ENCODE measurements at places on chromosomes 2 and 18. TPM values are rescaled to one million over a fixed set of nuclear protein-coding genes. Genes with fewer than 3 reads are reported as not detected.

DNA sequence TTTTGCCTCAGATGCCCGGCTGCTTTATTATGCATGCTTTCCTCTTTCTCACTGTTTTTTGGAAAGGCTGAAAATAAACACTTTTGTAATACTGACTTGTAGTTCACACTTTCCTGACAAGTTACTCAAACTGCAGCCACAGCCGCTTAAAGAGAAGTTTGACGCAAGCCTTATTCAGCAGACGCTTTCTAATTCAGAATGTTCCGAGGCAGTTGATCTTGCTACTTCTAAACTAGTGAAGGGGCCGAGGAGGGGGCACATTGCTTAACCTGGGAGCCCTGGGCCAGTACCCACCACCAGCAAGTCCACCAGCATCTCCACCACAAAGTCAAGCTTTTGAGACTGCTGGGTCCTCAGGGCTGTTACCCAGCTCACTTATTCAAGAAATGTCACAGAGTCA is 71.8 kb upstream of the SPRED2 start:
- no peak for DNase-seq

DNA sequence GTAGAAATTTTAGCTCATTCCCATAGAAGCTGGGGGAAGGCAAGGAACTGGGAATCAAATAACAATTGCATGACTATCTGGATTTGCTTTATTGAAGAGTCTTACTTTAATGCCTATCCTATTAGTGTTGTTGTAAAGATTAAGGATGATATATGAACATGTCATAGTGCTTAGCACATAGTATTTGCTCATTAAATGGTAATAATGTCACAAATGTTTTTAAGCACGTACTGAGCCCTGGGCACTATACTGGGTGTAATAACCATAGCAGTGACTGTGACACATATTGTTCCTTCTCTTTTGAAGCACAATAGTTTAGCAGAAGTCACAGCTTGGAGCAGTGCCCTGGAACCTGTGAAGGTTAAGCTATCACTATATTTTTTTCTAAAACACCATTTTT is 47.2 kb upstream of the DTNB start:
- no peak for DNase-seq

The LOXL3 gene
- total RNA-seq = 0.32 TPM

DNA sequence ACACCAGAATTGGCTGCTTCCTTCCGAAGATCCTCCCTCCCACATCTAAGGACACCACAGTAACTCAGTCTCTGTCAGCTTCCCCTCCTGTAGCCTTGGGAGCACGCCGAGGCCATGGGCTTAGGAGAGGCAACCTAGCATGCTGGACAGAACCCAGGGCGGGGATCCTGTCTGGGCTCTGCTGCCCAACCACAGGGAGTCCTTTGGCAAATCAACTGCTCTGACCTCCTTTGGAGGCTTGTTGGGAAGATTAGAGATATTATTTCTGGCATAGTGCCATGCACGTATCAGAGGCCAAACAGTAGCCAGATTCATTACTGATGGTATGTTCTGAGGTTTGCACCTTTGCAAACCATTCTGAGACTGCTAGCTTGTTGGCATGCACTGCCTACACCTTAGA is 262.7 kb upstream of the EPAS1 start:
- DNase-seq = no peak

The MYO1B gene
- total RNA-seq = 1.3 TPM

DNA sequence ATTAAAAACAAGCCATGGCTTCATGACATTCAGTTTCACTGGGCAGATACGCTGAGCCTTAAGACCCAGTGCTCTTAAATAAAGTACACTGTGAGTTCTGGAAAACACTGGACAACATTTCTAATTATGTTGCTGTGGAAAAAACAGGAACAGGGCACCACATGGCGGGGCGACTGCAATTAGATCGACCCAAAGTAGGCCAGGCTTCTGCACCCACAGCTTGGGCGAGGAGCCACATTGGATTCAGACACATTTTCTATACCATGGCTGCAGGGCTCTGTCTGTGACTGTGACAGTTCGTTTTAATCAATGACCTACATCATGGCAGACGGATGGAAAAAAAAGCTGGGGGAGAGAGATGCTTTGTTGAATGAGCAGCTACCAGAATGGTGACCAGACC is 227.2 kb upstream of the HS6ST1 start:
- no peak for DNase-seq

- no peak for DNase-seq
Measured at GRCh38 chr2:33086400-33087015, 139.8 kb downstream of the LTBP1 start.

The GATA6 gene
- 0.32 TPM for total RNA-seq

The TLX2 gene
- not detected for total RNA-seq

GRCh38 chr2:9758741-9759140 is 84.5 kb upstream of the TAF1B start:
- no peak for DNase-seq

- DNase-seq = no peak
Measured at GRCh38 chr2:118539290-118539689, 308.2 kb downstream of the EN1 start.

DNA sequence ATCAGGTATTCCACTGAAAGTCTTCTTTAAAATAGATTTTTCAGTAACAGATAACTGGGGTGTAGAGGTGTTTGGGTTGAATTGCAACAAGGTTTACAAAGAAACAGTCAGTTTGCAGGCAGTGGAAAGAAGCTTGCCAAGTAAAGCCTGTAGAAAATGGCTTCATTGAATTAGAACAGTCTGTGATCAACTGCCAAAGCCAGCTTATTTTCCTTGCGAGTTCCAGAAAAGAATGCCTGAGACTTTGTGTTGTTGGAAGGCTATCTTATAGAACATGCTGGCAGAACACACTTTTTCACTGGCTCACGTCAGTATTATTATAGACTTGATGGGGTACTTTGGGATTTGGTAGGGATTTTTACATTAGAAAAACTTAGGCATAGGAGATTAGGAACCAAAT is 601.0 kb downstream of the XIRP2 start:
- no peak for DNase-seq

- DNase-seq = no peak
Measured at GRCh38 chr18:10453806-10454680, at the start of gene APCDD1. APCDD1 (plus strand) TSS chr18:10454635; CDS start chr18:10454982, 347 bp downstream.

DNA sequence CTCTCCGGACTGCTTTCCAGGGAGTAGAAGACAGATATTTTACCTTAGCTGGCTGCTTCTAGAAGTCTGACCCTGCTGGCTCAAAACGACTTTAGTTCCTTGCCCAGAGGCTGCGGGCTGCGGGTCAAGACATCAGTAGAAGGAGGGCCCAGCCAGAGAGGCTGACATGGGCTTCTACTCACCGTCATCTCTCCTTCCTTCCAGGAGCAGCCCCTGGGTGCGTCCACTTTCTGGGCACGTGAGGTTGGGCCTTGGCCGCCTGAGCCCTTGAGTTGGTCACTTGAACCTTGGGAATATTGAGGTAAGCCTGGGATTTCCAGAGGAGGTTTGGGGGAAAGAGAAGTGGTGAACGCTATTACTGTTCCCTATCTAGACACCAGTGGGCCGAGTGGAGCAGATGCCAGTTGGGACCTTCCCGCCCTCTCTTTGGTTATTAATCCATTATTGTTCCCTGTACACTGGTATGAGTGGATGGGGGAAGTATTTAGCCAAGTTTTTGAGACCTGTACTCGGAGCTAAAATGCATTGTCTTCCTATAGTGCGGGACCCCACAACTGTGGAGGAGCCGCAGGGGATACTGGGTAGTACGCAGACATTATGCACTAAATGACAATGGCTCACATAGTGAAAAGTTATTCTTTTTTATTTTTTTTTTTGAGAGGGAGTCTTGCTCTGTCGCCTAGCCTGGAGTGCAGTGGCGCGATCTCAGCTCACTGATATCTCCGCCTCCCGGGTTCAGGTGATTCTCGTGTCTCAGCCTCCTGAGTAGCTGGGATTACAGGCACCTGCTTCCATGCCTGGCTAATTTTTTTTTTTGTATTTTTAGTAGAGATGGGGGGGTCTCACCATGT is 26.3 kb upstream of the CASP8 start:
- DNase-seq = no peak

The ZNF892 gene
- total RNA-seq = 2.7 TPM

GRCh38 chr2:169815849-169816248 is 8.9 kb downstream of the METTL5 start:
- no peak for DNase-seq

The SEPTIN10 gene
- 2.2 TPM for total RNA-seq

- no peak for DNase-seq
Measured at GRCh38 chr2:14951569-14952285, 319.2 kb downstream of the LRATD1 start.

GRCh38 chr2:121220995-121221394 is 64.0 kb downstream of the TFCP2L1 start:
- no peak for DNase-seq

DNA sequence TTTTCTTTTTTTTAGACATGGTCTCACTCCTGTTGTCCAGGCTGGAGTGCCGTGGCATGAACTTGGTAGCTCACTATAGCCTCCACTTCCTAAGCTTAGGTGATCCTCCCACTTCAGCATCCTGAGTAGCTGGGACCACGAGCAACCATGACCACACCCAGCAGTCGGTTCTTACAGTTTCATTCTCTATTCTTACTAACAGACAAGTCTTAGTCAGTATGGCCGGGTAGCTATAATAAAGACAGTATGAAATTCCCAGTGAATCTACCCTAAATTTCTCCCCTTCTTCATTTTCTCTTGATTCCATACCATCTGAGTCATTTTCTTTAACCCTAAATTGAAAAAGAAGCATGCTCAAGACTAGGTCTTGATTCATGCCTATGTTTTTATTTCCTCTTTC is 775.3 kb upstream of the NRXN1 start:
- no peak for DNase-seq

- DNase-seq = no peak
Measured at GRCh38 chr2:100270381-100271146, 51.7 kb downstream of the LONRF2 start.

DNA sequence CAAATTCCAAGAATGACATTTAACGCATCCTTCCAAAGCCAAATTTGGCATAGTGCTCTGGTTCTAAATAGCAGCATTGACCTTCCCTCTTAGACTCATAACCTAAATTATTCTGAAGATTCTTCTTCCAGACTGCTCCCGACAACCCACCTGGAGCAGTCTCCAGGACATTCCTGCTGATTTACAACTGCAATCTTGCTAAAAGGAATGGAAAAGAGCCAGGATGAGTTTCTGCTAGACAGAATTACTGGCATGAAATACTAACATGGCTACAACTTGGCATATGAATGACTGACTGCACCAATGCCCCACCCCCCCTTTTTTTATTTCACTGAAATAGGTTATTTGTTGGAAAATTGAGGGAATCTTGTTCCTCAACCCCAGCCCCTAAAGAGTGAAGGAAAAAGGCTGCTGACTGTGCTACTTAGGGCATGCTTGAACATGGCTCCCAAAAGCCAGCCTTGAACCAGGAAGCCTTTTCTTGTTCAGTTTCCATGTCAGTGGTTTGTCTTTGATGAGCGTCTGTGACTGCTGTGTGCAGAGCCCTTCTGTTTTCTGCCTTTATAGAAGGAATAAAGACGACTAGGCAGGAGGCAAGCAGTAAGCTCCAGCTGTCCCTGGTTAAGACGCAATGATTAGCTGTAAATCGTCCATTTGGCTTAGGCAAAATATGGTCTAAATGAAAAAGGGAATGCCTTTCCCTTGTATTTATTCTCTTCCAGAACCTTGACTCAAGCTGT is 47.4 kb upstream of the ITGB6 start:
- DNase-seq = no peak

GRCh38 chr18:39415471-39415870 is 1849.9 kb upstream of the CELF4 start:
- no peak for DNase-seq

The VWC2L gene
- total RNA-seq = not detected

Measured in T-cell (primary cell).